Effector memory CD8-positive, alpha-beta T cell (primary cell): ENCODE measurements at places on chromosomes 1 and 21.

DNA sequence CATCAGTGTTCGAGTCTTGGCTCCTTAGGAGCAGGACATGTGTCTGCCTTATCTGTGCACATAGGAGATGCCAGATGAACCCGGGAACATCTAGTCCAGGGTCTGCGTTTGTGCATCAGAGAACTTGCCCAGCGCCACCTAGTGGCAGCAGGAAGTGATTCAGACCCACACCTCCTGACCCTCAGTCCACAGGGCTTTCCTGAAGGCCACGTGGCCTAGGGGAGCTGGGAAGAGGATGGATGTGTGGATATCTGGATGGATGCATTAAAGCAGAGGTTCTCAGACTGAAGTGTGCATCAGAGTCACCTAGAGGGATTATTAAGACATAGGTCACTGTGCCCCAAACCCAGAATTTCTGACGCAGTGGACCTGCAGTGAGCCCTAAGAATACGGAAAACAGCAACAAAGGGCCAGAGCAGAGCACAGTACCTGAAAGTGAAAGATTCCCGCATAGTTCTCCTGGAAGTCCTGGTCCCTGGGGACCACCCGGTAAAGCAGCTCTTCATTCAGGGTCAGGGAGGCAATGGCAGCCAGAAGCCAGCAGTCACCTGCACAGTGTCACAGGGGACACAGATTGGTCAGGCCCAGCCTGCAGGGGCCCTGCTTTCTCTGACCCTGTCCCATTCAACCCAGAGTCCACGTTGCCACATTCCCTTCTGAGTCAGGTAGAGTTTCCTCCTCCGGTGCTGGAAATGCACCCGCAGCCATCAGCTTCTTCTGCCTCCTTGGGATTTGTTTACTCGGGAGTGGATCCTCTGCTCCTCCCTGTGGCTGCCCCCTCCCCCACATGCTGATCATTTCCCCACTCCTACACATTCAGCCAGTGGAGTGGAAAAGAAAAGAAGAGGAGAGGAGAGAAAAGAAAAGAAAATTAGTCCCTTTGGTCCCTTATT, 37.0 kb downstream of the CAPN8 start:
- peak; percentile 13 for DNase-seq

- no peak for DNase-seq
These were observed 30.9 kb upstream of the PAX7 start for GRCh38 chr1:18599704-18600103.

- no peak for DNase-seq
These were observed 73.5 kb downstream of the TMEM200B start for GRCh38 chr1:29050166-29050565.

GRCh38 chr1:3007298-3008147, 13.7 kb upstream of the ACTRT2 start:
- no peak for DNase-seq

GRCh38 chr1:234709473-234710228, 99.7 kb upstream of the IRF2BP2 start:
- no peak for DNase-seq

GRCh38 chr1:60809204-60809980, 273.0 kb upstream of the NFIA start:
- no peak for DNase-seq

DNA sequence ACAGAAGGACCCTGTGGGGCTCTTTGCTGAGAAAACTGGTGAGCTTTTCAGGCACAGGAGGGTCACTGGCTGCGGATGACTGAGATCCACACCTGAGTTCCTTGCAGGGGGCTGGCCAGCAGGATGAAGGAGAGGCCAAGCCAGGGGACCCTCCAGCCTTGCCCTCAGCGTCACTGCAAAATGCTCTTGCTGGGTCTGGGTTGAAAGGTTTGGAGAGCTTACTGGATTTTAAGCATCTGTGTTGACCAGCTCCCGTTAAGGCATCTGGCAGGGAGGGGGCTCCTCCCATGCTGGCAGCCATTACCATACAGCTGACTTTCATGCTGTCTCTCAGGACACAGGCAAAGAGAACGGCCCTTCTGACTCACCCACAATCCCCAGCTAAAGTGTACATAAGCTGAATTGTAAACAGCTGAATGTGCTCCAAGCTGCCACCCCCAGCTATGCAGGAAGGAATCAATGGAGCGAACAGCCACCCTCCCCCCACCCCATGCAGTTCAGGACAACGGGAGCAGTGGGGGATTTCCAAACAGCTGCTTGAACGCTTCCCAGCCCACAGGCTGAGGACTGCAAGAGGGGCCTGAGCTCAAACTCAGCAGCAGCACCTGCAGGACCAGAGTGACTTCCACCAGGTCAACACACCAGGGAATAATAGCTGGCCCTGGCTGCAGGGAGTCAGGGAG, 21.3 kb upstream of the A3GALT2 start:
- DNase-seq, result no peak

- peak; percentile 46 for DNase-seq
These were observed 20.7 kb downstream of the FOXO6 start for GRCh38 chr1:41381692-41382479.

GRCh38 chr1:36553591-36554322, 71.0 kb upstream of the CSF3R start:
- DNase-seq, result peak; percentile 54

DNA sequence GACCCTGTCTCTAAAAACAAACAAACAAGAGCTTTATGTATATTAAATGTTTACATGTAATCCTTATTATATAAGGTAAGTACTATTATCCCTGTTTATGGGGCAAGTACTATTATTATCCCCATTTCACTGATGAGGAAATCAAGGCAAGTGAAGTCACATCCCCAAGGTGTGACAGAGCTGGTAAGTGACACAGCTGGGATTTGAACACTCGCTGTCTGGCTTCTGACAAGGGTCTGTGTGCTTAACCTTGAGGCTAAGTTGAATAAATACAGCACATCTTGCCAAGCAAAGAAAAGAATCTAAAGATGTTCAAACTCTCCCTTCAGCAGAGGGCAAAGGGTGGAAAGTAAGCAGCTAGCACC, 167.9 kb upstream of the IRF2BP2 start:
- no peak for DNase-seq

DNA sequence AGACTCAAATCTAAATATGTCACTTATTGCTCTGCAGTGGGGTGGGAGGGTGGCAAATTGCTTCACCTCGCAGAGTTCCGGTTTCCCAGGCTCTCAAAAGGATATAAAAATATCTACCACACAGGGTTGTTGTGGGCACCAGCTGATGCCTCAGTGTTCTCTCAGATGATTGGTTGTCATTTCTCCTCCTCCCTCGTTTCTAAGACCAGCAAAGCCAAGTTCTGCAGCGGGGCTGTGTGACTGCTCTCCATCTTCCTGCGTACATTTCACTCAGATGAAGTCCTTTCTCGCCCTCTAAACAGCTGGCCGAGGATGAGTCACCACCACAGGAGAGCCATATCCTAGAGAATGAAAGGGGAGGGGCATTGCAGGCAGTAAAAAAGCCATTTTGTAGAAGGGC, 35.0 kb upstream of the VWA5B1 start:
- DNase-seq, result no peak

- DNase-seq, result no peak
These were observed 31.1 kb upstream of the DUSP23 start for GRCh38 chr1:159749630-159750029.

DNA sequence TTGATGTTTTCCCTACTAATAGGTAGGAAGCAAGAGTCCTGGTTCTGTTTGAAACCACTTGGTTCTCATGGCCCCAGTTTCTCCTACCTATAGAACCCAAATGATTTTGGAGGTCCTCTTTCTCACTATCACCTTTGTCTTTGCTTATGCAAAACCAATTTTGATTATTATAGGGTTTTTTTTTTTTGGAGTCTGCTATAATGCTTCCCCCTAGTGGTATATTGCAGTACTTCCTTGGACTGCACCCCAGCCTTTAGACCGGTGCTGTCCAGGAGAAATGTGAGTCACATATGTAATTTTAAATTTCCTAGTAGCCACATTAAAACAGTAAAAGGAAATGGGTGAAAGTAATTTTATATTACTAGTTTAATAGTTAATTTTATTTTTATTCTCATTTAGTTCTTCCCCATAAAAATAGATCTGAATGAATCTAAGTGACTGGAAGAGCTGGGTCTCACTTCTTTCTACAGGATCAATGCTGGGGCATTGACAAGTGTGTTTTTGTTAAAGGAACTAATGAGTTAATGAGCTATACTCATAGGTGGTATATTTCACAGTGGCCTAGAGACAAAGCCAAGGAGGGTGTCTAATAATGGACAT, 10.6 kb downstream of the FCMR start:
- DNase-seq, result no peak

GRCh38 chr1:218164930-218165700, 120.0 kb upstream of the RRP15 start:
- DNase-seq, result no peak

DNA sequence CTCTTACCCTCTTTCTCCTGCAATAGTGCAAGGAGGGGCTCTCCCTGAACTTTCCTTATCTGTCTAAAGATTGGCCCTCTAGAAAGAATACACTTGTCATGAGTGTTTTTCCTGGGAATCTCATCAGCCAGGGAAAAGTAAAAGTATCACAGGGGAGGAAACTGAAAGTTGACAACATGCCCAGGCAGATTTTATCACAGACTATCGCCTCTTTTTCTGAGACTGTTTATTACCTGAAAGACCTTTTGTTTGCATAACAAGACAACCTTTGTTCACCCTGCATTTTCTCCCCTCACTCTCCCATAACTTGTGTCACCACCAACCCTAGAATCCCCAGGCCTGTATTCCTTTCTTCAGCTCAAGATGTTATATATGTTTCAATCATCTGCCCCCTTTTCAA, 794.7 kb upstream of the ADAMTS5 start:
- DNase-seq, result no peak

GRCh38 chr1:246032031-246032551, 475.0 kb downstream of the SMYD3 start:
- no peak for DNase-seq

DNA sequence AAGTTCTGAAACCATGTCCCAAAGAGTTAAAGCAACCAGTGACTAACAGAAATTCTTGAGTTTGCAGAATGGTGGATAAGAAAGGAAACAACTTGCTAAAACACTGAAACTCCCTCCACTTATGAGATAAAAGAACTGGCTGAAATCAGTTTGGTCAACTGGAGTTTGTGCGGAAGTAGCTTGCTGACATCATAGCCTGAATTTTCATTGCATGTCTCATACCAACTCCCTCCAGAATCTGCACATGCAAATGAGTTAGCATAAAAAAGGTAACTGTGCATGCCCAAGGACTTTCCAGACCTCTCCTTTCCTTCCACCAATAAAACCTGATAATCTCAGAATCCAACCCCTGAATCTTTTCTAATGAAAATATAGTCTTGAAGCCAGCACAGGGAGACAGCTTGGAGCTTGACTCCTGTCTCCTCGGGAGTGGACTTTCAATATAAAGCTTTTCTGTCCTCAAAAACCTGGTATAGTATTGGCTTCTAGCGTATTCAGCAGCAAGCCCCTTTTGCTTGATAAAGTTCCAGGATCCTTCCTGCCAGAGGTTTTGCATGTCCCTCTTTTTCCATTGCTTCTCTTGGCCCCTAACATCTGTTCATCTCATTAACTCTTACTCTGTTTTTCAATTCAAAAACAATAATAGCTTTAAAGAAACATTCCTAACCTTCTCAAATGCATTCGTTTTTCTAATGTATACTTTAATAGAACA, 785.8 kb upstream of the ADGRL4 start:
- no peak for DNase-seq

DNA sequence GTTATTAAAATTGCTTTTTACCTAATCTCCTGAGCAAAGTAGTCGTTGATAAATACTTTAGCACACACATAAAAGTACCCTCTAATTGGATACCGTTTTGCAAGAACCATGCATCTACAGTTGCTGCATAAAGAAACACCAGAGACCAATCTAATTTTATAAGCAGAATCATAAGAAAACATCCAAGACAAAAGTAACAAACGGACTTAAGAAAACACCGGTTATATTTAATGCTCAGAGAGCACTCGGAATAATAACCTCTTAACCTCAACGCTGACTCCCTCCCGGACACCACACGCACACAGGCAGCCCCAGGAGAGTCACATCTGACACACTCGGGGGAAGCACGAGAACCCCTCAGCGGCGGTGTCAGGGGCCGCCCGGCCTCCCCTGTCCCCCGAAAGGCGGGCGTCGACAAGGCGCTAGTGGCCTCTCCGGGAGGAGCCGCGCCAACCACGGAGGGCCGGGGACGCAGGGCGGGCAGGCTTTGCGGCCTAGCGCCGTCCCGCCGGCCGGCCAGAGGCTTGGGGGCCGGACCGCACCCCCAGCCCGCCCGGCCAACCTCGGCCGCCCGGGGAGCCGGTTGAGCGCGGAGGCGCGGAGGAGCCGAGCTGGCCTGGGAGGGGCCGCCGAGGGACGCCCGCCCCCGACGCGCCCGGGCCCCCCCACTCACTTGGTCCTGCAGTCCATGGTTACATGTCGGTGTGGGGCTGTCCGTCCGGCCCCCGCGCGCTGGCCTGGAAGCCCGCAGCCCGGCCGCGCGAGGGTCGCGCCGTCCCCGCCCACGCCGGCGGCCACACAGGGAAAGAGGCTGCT, 606 bp downstream of the DENND1B start:
- DNase-seq, result peak; percentile 48

DNA sequence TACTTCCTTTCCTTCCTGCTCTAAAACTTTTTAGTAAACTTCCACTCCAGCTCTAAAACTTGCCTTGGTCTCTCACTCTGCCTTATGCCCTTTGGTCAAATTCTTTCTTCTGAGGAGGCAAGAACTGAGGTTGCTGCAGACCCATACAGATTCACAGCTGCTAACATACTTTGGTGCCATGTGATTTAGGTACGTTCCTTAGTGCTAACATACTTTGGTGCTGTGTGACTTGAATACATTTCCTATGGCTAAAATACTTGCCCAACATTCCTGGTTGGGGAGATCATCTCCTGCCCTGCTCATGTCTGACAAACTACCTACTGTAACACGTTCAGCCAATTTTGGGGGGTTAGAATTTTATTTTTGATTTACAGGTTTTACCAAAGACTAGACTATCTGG, 6.8 kb upstream of the ZBTB40 start:
- DNase-seq, result no peak

GRCh38 chr1:26907071-26907917, 6.5 kb downstream of the NR0B2 start:
- no peak for DNase-seq

DNA sequence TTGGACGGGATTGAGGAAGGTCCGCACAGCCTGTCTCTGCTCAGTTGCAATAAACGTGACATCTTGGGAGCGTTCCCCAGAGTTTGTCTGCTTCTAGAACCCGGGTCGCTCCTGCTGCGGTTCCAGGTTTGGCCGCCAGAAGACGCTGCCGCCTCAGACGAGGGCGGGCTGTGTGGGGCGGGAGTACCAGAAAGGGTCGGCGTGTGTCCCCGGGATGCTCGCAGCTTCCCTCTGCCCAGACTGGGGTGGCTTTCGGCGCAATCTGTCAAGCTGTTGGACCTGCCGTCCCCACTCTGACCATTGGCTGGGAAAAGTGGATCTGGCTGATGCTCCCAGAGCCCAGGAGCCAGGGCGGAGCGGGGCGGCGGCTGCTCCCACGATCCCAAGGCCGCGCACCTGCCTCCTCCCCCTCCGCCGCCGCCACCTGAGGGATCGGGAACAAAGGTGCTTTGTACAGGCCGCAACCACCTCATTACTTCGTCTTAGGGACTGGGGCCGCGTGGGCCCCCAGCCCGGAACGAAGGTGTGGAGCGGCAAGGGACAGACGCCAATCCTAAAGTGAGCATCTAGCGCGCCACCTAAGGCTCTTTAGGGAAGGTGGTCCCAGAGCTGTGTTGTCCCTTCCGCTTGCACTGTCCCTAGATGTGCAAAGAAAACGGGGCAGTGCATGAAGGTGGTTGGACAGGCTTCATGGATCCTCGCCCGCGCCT, 683 bp upstream of the EFNA4 start:
- peak; percentile 71 for DNase-seq

GRCh38 chr1:19007491-19008441, 51.3 kb upstream of the IFFO2 start:
- DNase-seq, result no peak
